NCI-H2107 (cell line): ENCODE measurements at places on chromosomes 7 and 10.

GRCh38 chr10:97230146-97230545 is 44.4 kb upstream of the SLIT1 start:
- DNase-seq = no peak

GRCh38 chr10:128022261-128023196 is 103.7 kb downstream of the MKI67 start:
- no peak for DNase-seq

GRCh38 chr10:6561552-6561951 is 18.5 kb downstream of the PRKCQ start:
- no peak for DNase-seq

- no peak for DNase-seq
Observed at GRCh38 chr7:372546-372931, 82.6 kb downstream of the FOXL3 start.

GRCh38 chr10:93595378-93596161 is 5.5 kb downstream of the RBP4 start:
- no peak for DNase-seq

DNA sequence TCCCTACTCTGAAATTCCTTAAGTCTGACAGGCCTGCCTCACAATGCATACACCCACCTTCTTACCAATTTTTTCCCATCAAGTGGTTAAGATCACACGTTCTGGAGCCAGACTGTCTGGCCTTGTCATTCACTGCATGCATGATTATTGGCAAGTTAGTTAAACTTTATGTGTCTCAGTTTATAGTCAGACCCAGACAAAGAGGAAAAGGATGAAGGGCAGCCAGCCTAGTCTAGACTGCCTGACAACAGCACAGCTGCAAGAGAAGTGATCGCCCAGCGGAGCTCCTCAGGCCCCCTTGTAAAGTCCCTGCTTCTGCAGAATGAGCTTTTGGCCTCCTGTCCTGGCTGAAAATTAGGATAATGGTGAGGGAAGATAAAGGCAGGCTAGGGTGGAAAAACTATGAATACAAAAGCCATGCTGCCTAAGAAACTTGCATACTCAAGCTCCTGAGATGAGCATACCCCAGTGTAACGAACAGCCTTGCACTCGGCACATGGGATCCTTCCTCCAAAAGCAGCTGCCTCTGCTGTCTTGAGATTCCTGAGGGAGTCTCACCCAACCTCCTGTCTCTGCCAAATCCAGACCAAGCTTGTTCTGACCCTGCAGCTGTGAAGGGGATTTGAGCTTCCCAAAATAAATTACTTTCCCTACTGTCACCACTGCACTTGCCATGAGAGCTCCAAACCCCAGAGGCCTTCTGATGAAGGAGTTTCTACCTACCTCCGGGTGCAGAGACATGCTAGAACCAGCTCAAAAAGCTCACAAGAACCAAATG is 26.7 kb upstream of the MRLN start:
- no peak for DNase-seq

- DNase-seq = no peak
Observed at GRCh38 chr7:5578495-5578894, 154.9 kb upstream of the TNRC18 start.

GRCh38 chr7:12607134-12607533 is 36.6 kb downstream of the SCIN start:
- peak; percentile 66 for DNase-seq

DNA sequence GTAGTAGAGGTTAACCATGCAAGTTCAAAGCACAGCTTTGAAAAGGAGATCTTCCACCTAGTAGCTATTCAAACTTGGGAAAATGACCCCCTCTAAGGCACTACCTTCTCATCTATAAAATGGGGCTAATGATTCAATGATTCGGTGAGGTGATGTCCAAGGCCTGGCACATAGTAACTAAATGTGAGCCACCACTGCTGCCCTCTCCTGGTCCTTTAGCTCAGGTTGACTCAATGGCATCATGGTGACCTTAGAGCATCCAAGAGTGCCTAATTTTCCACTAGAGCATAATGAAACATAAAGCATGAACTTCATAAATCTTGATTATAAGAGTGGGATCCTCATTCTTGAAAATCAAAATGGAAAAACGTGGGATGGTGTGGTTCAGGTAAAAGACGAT is 16.3 kb upstream of the PLCE1 start:
- no peak for DNase-seq

DNA sequence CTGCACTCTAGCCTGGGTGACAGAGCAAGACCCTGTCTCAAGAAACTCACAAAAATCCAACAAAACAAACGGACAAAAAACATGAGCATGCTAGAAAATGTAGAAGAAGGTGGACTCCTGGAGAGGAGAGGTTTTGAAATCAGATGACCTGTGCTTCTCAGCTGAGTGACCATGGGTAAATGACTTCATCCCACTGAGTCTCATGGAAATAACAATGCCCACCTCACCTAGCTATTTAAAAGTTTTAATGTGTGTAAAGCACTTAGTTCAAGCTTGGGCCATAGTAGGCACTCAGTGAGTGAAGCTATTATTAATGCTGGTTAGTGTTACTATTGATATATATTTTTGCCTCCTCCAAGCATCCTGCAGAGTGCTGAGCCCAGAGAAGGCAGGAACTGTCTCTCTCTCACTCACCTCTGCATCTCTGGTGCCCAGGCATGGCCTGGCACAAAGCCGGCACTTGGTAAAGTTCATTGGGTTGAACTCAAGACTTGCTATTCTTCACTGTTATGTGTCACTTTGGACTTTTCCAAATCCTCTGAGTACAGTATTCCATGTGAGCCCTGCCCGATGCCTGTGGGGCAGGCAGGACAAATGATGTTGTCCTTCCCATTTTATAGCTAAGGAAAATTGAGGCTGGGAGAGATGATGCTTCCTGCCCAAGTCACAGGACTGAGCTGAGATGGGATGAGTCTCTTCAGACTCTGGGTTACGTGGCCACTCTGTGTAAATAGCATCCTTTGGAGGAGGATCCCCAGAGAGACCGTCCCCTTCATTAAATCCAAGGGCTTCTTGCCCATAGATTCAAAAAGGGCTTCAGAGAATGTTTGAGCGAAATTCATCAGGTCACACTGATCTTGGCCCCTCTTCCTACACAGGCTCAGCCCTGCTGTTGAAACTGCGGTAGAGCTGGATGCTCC is 81.4 kb upstream of the EMX2 start:
- no peak for DNase-seq

GRCh38 chr7:136912339-136912738 is 43.9 kb downstream of the CHRM2 start:
- DNase-seq = no peak

DNA sequence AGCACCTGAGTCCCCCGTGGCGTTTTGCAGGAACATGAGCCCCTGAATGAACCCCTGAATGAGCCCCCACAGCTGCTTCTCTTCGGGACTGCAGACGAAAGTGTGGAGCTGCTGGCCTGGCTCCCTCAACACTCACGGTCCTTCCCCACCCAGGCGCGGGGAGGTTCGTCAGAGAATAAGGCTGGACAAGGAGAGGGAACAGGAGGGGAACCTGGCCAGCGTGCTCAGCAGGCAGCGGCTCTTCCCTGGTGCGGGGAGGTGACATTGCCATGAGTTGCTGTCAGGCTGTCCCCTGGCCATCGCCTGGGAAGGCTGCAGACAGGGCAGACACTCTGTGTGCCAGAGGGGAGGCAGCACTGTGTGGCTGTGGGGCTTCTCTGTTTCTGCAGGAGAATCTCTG is 80.9 kb upstream of the SHH start:
- no peak for DNase-seq

DNA sequence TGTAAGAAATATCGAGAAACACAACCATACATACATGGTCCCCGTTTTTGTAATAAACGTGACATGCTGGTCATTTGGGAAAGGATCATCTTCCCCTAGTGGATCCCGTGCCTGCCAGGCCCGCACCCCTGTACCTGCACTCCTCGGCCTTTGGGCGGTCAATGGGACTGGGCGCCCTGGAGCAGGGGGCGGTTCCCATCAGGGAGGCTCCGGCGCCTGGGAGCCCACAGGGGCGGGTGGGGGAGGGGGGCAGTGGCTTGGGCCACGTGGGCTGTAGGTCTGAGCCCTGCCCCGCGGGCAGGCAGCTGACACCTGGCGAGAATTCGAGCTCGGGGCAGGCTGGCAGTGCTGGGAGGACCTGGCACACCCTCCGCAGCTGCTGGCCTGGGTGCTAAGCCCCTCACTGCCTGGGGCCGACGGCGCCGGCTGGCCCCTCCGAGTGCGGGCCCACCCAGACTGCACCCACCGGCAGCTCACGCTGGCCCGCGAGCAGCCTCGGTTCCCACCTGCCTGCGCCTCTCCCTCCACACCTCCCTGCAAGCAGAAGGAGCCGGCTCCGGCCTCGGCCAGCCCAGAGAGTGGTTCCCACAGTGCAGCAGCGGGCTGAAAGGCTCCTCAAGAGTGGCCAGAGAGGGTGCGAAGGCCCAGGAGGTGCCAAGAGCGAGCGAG is 361.6 kb upstream of the GRM3 start:
- DNase-seq = no peak

GRCh38 chr10:35299016-35299415 is 37.3 kb upstream of the CCNY start:
- DNase-seq = no peak

GRCh38 chr7:117195361-117196029 is 127.4 kb downstream of the WNT2 start:
- no peak for DNase-seq

GRCh38 chr7:134844200-134844599 is 64.8 kb downstream of the CALD1 start:
- no peak for DNase-seq

DNA sequence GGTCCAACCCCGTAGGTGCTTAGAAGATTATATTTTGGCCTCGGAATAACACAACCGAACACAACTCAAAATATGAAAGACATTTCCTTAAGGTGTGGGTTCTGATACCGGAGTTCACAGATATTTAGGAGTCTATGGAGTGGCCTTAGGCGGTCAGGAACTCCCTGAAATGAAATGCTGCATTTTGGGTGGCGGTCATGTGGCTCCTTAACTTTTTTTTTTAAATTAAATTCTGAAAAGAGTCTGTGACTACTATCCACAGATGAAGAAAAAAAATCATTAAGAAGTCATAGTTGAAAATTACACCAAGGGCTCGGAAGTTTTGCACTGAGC is 290.9 kb upstream of the NFE2L3 start:
- DNase-seq = no peak

GRCh38 chr10:27391325-27391724 is 112.8 kb upstream of the RAB18 start:
- DNase-seq = no peak

- DNase-seq = no peak
Observed at GRCh38 chr10:21495002-21495751, 30.3 kb downstream of the SKIDA1 start.

GRCh38 chr7:2709553-2710285 is 21.7 kb downstream of the AMZ1 start:
- DNase-seq = peak; percentile 40

GRCh38 chr10:122176232-122177213 is 94.6 kb upstream of the BTBD16 start:
- DNase-seq = no peak

- no peak for DNase-seq
Observed at GRCh38 chr10:802506-802905, 113.0 kb upstream of the DIP2C start.

- DNase-seq = peak; percentile 16
Observed at GRCh38 chr10:69957886-69958555, 94.6 kb upstream of the MACROH2A2 start.

GRCh38 chr10:5692461-5693358 is 8.1 kb downstream of the TASOR2 start:
- DNase-seq = no peak

GRCh38 chr10:96516337-96516736 is 2.6 kb upstream of the TLL2 start:
- no peak for DNase-seq

- no peak for DNase-seq
Observed at GRCh38 chr10:47047577-47048525, 136.6 kb downstream of the PTPN20 start.

- DNase-seq = no peak
Observed at GRCh38 chr7:150948791-150949251, 29.3 kb downstream of the KCNH2 start.

DNA sequence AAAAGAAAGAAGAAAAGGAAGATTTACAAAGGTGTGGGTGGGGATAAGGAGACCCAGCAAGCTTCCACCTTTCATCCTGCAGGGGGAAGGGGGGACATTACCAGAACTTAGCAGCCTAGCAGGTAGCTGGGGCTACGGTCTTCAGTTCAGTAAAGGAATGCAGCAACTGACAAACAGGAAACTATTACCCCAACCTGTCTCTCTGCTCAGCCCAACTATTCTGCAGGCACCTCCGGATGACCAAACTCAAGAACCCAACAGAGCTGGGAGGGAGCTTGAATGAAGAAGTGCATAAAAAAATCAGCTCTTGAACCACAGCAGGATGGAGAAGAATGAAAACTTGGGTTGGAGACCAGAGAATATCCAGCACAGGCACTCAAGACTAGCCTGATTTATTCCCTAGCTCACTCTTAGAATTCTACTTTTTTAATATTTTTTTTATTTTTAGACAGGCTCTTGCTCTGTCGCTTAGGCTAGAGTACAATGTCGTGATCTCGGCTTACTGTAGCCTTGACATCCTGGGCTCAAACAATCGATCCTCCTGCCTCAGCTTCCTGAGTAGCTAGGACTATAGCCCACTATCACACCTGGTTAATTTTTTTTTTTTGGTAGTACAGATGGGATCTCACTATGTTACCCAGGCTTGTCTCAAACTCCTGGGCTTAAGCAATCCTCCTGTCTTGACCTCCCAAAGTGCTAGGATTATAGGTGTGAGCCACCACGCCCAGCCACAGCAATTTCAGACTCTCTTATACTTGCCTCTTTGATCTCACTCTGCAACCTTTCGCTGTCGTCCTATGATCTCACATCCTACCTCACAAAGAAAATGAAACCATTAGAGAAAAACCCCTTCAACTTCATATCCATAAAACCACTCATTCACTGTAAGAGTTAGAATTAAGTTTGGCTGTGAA is 18.5 kb upstream of the C10orf67 start:
- no peak for DNase-seq

DNA sequence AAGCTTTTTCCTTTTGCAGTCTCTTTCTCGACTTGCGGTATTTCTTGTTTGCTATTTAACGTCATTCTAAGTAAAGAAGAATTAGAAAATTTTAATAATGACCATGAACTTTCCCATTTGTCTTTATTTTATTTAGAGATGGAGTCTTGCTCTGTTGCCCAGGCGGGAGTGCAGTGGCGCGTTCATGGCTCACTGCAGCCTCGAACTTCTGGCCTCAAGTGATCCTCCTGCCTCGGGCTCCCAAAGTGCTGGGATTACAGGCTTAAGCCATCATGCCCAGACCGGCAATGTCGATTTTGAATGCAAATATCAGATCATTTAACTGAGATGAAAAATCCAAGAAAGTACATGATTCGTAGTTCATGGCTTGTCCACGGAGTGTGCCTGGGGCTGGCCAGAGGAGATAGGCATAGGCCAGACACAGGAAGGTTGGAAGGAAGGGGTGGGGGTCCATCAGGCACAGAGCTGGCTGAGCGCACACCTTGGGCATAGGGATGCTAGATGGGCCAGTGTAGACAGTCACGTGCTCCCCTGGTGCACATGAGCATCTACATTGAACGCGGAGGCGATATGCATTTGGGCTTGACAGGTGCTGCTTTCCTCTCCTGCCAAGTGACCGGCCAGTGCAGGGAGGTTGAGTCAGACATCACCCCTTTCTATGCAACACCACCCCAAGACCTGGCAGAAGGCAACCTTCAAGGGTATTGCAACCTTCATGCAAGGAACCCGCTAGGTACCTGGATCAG is 38.9 kb upstream of the DAGLB start:
- no peak for DNase-seq

GRCh38 chr10:117163061-117163953 is 25.2 kb upstream of the VAX1 start:
- DNase-seq = no peak

- DNase-seq = no peak
Observed at GRCh38 chr10:83078160-83078559, 1061.1 kb upstream of the GHITM start.

GRCh38 chr7:29414216-29414615 is 149.4 kb upstream of the PRR15 start:
- no peak for DNase-seq
